Subcutaneous preadipocyte (primary cell): ENCODE measurements at places on chromosomes 1 and 21. TPM values are rescaled to one million over a fixed set of nuclear protein-coding genes. Genes with fewer than 3 reads are reported as not detected.

Gene C1orf94
- under 0.01 TPM in 1 of 2 replicates, not detected in the other for total RNA-seq

Gene ANXA9
- 0.20 and 0.37 TPM in 2 replicates for total RNA-seq

Gene HSPG2
- 123 and 144 TPM in 2 replicates for total RNA-seq

Gene NR1I3
- not detected in 2 replicates for total RNA-seq

Gene SPATA1
- total RNA-seq = 0.59 and 1.8 TPM in 2 replicates

Gene CLCA1
- not detected in 2 replicates for total RNA-seq

Gene S100A7A
- total RNA-seq = not detected in 2 replicates

Gene ERVH48-1
- not detected in 2 replicates for total RNA-seq

Gene MTARC2
- total RNA-seq = 2.9 and 3.1 TPM in 2 replicates

Gene FAF1
- total RNA-seq = 37.5 and 63.5 TPM in 2 replicates

Gene PPOX
- 8.8 and 10.8 TPM in 2 replicates for total RNA-seq

Gene UBXN10
- total RNA-seq = under 0.01 TPM in 1 of 2 replicates, not detected in the other

Gene CFHR3
- not detected in 2 replicates for total RNA-seq

Gene PAPPA2
- total RNA-seq = 1.6 and 2.2 TPM in 2 replicates

Gene OLFM3
- not detected in 2 replicates for total RNA-seq

Gene CELA3B
- not detected in 2 replicates for total RNA-seq

Gene PDZK1
- total RNA-seq = 0.39 TPM in 1 of 2 replicates, not detected in the other

Gene HLX
- total RNA-seq = 5.1 and 10.3 TPM in 2 replicates
